T-helper 2 cell (primary cell): ENCODE measurements at places on chromosomes 6 and 20.
A peak's percentile ranks its signal among the peaks of the same experiment; 100 is the strongest.

DNA sequence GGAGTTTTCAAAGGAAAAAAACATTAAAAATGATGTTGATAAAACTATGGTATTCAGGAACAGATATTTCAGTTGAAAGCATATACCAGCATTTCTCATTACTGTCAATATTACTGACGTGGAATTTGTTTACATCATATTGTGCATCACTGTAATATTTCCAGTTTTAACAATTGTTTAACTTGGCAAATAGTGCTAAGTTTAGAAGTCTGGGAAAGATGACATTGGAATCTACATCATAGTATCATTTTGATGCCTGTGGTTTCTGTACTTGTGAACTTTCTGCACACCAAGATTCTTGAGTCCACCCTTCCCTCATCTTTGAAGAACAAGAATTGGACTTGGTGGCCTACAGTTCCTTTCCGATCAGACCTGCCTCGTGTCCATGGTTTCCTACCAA, 98.1 kb downstream of the RALGAPA2 start:
- DNase-seq: no peak

DNA sequence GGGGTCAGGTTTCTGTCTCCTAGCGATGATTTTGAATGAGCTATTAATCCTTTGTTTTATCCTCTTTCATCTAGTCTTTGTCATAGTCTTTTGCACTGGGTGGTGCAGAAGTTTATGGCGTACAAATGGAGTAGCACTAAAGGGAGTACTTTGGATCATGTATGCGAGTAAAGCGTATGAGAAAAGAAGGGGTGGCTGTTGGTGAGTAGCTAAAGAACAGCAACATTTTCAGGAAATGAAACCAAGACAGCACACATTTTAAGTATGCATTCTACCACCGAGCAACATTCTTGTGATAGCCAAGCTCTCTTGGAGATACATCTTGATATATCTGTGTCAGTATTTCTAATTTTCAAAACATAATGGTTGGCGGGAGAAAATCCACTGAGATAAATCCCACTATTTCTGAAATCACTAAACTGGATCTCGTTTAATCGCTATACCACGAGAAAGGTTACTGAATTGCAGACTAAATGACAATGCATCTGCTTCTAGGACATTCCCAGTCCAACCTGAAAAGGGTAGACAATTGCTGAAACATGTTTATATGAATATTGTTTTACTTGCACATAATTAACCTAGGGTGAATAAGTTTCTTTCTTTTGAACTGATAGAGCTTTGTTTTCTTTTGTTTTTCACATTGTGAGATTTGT, 196.1 kb downstream of the TRIM27 start:
- no peak for DNase-seq

DNA sequence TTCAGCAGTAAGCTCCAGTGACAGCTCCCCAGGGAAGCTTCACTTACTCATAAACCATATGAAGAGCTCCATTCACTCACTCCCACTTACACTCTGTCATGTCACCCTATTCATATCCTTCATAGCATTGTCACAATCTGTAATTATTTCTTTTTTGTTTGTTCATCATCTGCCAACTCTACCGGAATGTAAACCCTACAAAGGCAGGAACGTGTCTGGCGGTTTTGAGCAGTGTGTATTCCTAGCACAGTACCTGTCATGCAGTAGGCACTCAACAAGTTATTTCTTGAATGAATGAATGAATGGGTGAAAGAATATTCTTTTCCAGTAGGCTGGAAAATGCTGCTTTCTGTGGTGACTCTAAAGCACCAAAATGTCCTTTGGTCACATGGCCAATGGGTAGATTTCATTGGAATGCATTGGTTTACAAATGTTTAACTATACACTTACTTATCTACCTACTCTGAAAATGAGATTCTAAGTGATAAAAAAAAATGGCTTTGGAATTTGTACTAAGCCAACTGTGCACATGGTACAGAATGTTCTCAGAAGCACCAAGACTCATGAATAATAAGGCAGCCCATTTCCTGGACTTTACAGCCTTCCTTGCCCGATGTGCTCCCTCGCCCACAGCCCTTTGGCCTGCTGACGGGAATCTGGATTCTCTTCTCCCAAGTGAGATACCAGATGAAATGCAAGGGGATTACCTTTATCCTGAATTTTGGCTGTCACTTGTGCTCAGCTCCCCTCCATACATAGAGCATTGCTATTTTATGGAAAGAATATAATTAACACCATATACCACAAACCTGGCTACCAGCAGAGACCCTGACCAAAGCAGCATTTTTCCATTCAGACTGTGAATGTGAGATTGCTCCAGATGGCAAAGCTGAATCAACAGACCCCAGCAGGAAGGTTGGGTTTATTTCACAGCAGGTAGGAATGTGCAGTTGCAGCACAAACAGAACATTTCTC, 273.3 kb downstream of the ALDH8A1 start:
- no peak for DNase-seq

- no peak for DNase-seq
These were observed 127.9 kb downstream of the WDR27 start for GRCh38 chr6:169573883-169574282.

DNA sequence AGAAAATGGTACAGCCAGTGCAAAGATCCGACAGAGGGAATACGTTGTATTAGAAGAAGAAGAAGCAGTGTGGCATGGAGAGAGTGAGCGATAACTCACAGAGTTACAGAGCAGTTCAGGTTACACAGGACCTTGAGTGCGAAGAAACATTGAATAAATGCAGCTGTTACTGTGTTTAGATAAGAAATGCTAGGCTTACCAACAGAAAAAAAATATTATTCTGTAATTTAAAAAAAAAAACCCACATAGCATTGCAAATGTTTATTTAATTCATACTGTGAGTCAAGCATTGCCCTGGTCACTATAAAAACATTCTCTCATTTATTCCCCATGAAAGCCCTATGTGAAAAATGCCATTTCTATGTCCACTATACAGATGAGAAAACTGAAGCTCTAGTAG, 373.4 kb upstream of the EPHA7 start:
- no peak for DNase-seq

- no peak for DNase-seq
These were observed 28.1 kb upstream of the EEF1E1 start for GRCh38 chr6:8130399-8130798.

DNA sequence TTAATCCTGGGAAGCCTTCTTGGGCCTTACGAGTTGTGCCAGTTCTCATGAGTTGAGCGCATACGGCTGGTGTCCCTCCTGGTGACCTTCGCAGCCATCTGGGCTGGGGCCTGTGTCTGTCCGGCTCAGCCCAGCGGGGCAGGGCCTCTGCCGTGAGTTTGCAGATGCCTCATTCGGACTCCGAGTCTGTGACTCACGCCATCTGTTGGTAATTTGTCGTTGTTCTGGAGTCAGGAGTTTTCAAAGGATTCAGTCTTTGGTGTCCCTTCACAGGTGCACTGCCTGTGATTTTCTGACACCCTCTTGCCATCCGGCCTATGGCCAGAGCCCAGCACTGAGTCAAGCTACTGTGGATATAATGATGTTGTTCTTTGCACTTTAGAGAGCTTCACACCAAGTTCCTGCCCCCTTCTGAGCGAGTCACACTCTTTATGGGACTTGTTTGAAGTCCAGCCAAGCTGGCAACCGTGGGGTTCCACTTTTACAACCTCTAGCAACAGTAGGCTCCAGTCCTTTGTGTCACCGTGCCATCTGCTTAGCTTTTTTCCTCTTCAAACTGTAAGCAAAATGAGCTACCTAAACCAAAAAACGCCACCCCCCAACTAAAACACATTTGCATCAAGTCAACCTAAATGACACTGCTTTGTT, 175.6 kb downstream of the AIG1 start:
- DNase-seq: no peak

DNA sequence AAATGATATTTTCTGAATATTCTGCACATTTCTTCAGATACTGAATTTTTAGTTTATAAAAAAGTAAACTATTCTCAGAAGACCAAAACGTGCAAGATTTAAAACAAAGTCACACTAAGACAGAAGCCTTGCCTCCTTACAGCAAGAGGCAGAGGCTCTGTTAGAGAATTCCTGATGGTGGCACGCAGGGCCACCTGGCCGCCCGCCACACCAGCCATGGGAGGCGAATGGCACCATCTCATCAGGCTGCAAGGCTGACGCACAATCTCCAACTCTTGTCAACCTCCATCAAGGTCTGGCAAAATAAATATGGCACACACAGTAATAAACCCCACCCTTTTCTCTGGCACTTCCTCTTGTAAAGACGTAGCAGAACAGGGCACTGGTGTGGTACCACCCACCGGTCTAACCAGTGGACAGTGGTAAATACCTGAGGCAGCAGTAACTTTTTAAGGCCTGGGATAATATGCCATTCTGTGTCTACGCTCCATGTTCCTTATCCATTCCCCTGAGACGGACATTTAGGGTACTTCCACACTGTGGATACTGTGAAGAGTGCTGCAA, 111.4 kb downstream of the WDR27 start:
- no peak for DNase-seq

GRCh38 chr6:52992980-52993920, 1.8 kb downstream of the GSTA4 start:
- DNase-seq: no peak

- DNase-seq: no peak
These were observed 57.0 kb upstream of the VSTM2L start for GRCh38 chr20:37845878-37846277.

- no peak for DNase-seq
These were observed 33.1 kb downstream of the SRC start for GRCh38 chr20:37378785-37379598.

DNA sequence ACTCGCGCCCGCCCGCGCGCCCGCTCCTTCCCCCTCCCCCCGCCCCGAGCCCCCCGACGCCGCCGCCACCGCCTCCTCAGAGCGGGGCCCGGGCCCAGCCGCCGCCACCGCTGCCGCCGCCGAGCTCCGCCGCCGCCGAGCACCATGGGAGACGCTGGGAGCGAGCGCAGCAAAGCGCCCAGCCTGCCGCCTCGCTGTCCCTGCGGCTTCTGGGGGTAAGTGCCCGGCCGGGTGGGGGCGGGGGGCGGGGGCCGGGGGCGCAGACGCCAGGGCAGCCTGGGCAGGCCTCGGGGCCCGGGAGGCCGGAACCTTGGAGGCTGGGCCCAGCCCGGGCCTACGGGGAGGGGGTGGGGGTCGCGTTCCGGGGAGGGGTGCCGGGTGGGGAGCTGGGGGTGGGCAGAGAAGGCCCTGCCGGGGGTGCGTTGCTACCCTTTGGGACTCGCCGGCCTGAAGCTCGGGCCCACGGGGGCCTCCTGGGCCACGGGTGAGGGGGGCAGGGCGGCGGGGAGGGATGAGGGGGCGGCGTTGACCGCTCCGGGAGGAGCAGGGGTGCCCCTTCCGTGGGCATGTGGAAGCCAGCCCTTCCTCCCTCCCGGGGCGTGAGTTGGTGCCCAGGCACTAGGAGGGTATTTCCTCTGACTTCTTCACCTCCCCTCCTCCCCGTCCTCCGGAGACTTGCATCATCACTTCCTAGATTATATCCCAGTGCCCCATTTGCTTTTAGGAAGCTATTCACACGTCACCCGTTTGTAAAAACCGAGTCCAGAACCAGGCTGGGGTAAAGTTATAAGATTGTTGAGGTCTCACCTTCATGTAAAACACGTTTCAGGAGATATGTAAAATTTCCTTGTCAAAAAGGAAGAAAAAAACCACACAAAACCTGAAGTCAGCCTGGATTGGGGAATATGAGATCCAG, 533 bp downstream of the ZFAND3 start:
- peak; percentile 40 for DNase-seq

DNA sequence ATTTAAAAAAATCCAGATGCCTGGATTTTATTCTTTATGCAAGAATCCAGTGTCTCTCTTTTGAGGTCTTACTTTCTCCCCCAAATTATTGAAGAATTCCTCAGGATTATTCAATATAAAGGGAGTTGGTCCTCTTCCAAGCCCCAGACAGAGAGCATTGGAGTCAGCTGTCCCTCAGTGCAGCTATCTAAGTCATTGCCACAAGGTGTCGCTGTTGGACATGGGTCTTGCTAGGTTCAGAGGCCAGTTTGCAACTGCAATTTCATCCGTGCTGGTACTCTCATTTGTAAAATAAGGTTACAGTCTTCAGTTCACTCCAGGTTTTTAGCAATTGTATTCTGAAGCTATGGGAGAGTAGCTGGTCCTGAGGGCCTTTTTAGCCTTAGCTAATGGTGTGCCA, 27.8 kb downstream of the CCN2 start:
- no peak for DNase-seq

DNA sequence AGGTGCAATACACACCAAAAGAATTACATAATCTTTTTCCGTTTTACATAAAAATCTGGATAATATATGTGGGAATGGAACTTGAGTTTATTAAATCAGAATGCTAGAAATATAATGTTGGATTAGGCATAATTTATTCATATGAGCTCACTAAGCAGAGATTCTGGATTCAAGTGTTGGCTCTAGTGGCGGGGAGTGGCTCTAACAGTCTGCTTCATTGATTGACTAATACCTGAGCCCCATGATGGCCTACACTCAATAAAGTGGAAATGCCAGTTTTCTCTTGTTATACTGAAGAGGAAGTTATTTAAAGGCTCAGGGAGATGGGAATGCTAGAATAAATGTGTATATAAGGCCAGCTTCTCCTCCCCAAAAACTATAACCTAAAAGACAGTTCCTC, 285.5 kb upstream of the MOCS1 start:
- DNase-seq: no peak

GRCh38 chr6:12939314-12939713, 222.7 kb downstream of the PHACTR1 start:
- no peak for DNase-seq

- DNase-seq: no peak
These were observed 931.5 kb upstream of the EPHA7 start for GRCh38 chr6:94350833-94351232.

DNA sequence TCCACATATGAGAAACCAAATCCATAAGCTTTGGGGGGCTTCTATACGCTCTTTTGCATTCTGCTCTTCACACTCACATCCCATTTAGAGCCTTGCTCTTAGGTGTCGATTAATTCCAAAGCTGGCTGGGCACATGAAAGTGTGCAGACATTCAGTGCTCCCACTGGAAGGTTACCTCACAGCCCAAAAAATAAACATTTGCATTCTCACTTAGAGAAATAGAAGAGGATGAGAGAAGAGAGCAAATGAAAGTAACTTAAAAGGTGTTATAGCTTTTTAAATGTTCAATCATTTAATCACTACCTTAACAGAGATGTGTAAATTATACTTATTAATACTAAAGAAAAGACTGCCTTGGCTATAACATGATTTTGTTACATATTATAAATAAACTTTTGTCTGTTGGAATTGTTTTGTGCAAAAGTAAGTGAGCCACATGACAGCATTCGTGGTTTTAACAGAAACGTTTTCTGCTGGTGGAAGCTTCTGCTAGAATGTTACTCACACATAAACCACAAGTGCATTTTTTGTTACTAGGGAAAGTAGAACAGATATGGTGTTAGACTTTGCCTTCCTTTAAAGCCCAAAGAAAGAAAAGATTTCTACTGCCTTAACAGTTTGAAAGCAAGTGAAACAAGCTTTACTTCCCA, 116.7 kb downstream of the SIM1 start:
- DNase-seq: no peak

DNA sequence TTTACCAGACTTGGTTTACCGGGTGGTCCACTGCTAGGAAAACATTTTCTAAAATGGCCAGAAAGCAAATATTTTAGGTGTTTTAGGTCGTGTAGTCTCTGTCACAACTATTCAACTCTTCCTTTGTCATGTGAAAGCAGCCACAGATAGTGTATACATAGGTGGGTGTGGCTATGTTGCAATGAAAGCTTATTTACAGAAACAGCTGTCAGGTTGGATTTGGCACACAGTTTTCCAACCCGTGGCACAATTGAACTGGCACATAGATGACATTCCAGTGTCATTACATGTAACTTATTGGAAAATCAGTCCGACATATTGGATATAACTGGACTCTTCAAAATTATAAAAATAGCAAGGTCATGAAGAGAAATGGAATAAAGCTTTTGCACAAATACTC, 68.9 kb upstream of the KCNQ5 start:
- DNase-seq: no peak

GRCh38 chr6:111606620-111607115, 990 bp upstream of the TRAF3IP2 start:
- DNase-seq: no peak
